Urothelium cell line (cell line): ENCODE measurements at places on chromosomes 13 and 19.
A peak's percentile ranks its signal among the peaks of the same experiment; 100 is the strongest.

DNA sequence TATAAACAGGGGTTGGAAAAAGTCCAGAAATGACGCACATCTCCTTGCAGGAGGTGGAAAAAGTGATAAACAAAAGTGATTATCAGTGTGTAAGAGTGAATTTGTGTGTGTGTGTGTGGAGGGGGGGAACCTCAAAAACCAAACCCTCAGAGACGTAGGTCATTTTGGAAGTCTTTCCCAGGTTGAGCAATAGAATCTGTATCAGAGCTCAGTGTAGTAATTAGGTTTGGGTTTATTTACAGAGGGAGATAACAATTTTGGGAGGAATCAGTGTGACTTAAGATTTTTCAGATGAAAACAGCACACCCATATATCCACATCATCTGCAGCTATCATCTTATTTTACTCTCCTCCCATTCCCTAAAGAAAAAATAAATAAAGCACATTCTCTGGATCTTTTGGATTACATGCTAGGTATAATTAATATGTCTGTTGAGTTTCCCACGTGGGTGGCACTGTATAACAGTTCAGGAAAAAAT is 406.4 kb downstream of the FGF9 start:
- no peak for DNase-seq

DNA sequence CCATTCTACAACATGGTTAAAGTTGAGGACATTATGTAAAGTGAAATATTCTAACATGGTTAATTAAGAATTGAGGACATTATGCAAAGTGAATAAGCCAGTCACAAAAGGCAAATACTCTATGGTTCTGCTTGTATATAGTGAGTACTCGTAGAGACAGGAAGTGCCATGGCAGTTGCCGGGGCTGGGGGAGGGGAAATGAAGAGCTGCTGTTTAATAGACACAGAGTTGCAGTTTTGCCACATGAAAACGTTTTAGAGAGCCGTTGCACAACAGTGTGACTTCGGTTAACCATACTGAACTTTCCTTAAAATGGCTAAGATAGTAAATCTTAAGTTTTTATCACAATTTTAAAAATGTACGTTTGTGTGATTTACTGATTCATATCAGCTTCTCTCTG is 176.9 kb downstream of the SHISA2 start:
- no peak for DNase-seq

- DNase-seq, result peak; percentile 11
These were observed 869.5 kb upstream of the PCDH9 start for GRCh38 chr13:68099631-68100030.

- DNase-seq, result no peak
These were observed 19.0 kb downstream of the CD177 start for GRCh38 chr19:43372462-43372861.

GRCh38 chr13:110551284-110551683 is 10.2 kb downstream of the RAB20 start:
- DNase-seq, result no peak

DNA sequence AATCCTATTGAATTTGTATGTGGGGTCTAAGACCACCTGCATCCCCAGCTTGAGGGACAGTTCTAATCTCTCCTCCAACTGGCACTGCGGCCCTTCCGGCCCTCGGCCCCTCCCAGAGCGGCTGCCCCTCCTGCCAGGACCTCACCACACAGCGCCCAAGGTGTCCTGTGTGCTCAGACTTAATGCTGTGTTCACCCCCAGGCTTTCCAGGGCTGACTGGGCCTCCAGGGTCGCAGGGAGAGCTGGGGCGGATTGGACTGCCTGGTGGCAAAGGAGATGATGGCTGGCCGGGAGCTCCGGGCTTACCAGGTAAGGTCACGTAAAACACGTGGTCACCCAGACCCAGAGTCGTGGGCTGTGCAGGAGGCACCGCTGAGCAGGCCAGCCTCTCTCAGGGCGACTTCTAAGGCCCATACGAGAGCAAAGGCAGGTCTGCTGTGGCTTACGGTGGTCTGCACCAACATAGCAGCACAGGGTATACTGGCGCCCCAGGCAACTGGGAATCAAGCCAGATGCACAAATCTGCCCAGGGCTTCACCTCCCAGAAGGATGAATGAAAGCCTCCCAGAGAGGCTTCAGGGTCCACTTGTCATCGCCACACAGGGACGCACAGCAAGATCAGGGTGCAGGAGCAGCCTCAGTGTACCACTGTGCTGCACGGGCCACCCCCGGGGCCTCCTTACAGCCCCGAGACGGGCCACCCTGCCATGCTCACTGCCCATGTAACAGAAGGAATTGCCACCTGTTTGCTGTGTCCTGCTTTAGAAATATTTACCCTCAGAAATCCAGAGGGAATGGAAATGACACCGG is 69.4 kb downstream of the RAB20 start:
- no peak for DNase-seq

GRCh38 chr13:75458696-75459422 is 23.1 kb downstream of the TBC1D4 start:
- no peak for DNase-seq

- no peak for DNase-seq
These were observed 115.2 kb downstream of the RAP2A start for GRCh38 chr13:97549201-97549600.
